ENCODE measurements at places on chromosomes 5 and 9.

GRCh38 chr5:11432116-11432515 is 472.1 kb downstream of the CTNND2 start:
- DNase-seq = no peak

DNA sequence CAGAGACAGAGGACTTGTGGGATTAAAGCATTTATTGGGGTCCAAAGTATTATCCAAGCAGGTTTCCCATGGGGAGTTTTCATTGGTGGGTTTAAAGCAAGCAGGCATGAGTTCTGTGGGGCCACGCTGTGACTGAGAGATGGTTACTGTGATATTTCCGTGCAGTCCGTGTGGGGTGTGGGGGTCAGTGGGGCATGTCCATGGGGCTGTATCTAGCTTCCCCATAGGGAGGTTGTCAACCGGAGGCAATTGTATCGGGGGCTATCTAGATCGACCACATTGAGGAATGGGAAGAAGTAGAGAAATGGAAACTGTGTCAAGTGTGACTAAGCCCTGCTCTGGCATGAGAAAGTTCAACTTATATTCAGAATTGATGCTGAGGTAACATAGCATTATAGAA is 7.1 kb upstream of the RPS23 start:
- DNase-seq = no peak

DNA sequence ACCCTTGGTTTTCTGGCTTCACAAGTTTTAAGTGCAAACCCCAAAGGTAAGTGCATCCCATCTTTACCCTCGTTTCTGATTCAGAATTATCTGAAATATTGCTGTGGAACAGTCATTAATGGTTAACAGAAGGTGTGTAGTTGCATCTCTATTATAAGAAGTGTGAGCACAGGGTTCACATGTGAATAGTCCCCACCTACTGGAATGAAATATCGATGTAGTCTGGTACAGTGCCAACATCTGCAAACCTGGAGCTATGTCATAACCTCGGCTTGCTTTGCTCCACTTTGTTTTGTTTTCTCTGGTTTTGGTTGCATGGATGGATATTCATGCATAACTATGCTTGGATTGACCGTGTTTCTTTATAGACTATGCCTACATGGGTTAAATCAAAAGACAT is 12.6 kb downstream of the HTR4 start:
- no peak for DNase-seq

GRCh38 chr9:24602693-24603352 is 57.1 kb upstream of the IZUMO3 start:
- no peak for DNase-seq

DNA sequence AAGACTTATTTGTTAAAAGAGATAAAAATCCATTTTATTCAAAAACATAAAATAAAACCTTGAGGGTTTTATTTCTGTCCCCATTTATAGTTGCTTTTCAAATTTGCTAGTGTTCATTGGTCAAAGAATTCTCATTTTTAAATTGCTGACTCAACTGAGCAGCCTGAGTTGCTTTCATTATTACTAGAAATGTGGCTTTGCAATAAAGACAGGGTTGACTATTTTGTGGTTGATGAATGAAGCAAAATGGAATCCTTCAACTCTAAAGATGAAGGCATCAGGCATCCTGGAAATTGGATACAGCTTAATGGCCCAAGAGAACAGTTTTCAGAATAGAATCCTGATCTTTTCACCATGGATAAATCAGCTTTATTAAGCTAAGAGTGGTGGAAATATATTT is 23.9 kb upstream of the PPP3R2 start:
- DNase-seq = no peak

- DNase-seq = no peak
Measured at GRCh38 chr5:130605234-130605633, 559.8 kb downstream of the HINT1 start.

- DNase-seq = no peak
Measured at GRCh38 chr9:108033976-108034964, 544.7 kb upstream of the KLF4 start.

DNA sequence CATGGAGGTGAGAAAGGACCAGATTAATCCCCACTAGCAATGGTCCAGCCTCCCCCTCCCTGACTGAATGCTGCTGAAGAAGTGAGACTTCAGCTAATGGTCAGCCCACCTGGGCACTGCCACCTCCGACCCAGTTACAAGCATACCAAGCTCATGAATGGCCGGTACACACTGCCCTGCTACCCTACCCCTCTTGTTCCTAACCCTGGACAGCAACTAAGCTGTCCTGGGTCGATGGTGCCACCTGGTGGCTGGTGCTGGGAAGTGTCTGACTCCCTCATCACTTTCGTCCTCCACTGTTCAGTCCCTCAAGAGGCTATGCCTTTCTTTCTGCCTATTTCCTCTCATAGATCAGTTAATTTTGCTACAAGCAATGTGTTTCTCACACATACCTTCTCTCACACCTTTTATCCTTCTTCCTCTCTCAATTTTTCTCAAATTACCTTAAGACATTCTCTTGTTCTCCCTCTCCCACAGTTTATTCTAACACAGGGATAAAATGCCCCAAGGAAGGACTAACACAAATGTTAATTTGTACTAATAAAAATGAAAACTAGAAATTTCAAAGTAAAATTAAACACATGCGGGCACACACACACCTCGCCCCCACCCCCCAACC is 42.4 kb downstream of the PAX5 start:
- peak; percentile 65 for DNase-seq

- DNase-seq = no peak
Measured at GRCh38 chr9:103992938-103993579, 101.0 kb upstream of the SMC2 start.

DNA sequence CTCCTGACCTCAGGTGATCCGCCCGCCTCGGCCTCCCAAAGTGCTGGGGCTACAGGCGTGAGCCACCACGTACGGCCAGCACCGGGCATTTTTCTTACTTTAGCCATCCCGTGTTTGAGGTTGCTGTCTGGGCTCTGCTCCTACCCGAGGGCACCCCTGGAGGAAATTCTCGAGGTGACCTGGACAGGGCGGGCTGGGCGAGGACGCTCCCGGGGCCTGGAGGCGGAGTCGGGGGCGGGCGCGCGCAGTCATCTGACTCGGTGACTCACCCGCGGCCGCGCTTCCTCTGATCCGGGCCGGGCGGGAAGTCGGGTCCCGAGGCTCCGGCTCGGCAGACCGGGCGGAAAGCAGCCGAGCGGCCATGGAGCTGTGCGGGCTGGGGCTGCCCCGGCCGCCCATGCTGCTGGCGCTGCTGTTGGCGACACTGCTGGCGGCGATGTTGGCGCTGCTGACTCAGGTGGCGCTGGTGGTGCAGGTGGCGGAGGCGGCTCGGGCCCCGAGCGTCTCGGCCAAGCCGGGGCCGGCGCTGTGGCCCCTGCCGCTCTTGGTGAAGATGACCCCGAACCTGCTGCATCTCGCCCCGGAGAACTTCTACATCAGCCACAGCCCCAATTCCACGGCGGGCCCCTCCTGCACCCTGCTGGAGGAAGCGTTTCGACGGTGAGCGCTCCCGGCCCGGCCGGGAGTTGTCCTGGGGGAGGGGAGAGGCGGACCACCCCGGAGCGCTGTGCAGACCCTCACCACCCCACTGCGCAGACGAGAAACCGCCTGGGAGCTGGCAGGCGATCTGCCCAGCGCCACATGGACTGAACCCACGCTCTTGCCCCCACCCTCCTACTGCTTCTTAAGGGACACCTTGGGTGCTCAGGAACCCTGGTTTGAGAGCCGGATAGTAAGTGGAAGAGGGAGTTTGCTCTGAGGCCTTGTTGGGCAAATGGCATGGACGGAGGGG is at the start of gene HEXB:
HEXB (plus strand) TSS at position 334 of the 952 bp plus-strand sequence; CDS start at position 362, 28 bp downstream.
- DNase-seq = peak; percentile 90

- no peak for DNase-seq
Measured at GRCh38 chr5:180977852-180978251, 10.8 kb upstream of the BTNL3 start.

DNA sequence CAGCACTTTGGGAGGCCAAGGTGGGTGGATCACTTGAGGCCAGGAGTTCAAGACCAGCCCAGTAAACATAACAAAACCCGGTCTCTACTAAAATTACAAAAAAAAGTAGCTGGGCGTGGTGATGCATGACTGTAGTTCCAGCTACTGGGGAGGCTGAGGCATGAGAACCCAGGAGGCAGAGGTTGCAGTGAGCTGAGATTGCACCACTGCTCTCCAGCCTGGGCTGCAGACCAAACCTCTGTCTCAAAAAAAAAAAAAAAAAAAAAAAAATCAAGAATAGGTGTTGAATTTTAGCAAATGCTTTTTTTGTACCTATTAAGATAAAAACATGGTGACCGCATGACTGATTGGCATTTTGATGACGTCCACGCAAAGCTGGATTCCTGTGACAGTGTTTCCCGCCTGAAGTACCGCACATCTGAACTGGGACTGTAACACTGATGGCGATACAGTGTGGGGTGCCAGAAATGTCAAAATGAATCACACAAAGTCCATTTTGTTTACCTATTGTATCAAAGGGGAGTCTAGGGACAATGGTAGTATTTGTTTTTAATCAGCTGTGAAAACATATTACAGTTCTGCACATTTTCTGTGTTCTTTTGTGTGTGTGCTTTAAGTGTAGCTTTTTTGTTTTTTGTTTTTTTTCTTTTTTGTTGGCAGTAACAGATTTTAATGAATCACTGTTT is 23.2 kb upstream of the TBC1D9B start:
- DNase-seq = no peak

DNA sequence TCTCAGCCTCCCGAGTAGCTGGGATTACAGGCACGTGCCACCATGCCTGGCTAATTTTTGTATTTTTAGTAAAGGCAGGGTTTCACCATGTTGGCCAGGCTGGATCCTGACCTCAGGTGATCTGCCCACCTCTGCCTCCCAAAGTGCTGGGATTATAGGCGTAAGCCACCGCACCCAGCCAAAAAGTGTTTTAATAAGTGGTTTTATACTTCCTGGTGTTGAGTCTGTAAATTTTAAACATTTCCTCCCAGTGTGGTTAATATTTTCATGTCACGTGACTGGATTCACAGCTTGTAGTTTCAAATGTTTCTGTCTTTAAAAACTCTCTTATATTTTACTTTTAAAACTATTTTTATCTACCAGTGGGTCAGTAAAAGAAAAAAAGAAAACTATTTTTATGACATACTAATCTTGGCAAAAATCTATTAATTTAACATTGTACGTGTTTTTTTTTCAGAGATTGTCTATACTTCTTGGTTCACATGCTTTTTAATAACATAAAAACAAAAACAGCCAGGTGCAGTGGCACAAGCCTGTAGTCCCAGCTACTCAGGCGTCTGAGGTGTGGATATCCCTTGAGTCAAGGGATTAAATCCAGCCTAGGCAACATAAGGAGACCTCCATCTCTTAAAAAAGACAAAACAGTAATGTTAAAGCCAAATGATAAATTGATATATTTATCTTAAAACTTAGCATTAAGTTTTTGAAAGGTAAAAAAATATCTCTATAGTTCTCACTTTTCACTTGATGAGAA is 117.1 kb downstream of the DMXL1 start:
- DNase-seq = no peak

DNA sequence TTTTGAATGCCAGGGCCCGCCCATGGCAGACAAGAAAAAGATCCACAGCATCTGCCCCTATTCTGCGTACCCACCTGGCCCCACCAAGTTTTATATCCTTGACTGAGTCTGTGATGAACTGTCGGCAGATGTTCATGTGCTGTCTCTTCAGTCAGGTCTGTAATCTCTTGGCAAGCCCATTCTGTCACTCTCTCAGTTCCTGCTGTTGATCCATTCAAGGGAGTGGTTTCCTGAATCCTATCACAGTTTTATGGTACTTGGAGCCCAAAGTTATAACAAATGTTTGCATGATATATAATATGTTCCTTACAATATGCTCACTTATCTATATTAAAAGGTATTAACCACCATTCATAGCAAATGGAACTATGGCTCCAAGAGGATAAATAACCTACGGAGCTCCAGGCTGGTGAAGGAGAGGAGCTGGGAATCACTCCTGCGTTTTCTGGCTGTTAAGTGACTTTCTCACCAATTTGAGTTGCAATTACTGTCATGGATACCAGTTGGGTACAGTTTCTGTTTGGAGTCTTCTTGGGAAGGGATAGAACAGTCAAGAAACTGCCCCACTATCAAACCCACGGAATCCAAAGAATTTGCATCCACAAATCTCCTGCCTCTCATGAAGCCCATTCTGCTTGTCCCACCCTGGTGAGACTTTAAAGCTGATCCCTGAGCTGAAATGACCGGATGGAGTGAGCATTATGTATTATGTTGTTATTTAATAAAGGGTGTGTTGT is 103.4 kb upstream of the SPRY4 start:
- no peak for DNase-seq

DNA sequence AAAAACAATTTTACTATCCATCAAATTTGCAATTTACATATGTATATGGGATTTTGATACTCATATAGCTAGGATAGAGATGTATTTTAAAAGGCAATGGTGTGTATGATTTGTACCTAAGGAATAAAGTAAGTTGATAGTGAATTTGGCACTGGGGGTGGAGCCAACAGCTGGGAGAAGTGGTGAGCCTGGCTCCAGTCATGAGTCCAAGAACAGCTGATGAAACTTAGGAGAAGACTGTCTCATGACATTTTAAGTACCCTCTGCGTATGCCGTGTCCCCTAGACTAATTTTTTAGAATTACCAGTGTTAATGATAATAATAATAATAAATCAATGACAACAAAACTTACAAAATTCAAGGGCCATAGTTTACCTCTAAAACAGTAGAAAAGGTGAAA is 181.4 kb downstream of the ADCY2 start:
- DNase-seq = no peak

DNA sequence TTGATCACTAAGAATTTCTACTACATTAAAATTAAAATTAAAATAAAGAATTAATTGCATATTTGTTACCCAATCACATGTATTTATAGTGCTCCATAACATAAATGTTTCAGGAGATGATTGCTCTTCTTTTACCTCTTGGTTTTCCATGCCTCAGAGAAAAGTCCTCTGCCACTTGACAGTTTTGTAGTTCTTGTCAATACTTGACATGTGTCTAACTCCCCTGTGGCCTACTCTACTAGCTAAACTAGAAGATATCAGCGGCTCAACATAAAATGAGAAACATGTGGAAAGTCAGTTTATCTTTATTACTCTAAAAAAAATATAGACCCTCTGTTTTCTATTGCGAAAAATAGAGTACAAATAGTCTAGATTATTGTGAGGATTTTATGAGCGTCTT is 650.6 kb upstream of the NUDT12 start:
- no peak for DNase-seq

GRCh38 chr9:30075451-30076199 is 2308.8 kb upstream of the ACO1 start:
- no peak for DNase-seq

DNA sequence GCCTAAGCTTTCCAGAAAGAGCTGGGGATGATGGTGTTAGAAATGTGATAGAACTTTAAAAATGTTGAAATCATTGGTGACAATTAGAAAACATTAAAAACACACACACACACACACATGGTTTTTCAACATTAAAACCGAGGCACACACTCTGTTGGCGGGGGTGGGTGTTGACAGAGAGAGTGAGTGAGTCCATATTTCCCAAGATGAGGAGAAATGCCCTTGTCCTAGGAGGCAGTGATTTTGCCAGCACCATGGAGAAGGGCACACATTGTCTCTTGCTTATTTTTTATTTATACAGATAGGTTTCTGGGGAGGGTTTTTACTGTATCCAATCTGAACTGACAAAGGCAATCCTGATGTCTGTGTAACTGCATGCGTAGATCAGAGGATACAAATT is 152.5 kb downstream of the INSYN2B start:
- DNase-seq = no peak

GRCh38 chr5:133761632-133762031 is 149.3 kb upstream of the FSTL4 start:
- no peak for DNase-seq

- no peak for DNase-seq
Measured at GRCh38 chr5:144710637-144711036, 540.0 kb downstream of the KCTD16 start.

Data from endothelial cell (in vitro differentiated cells).